ENCODE measurements at places on chromosomes 13 and 19. TPM values are rescaled to one million over a fixed set of nuclear protein-coding genes. Genes with fewer than 3 reads are reported as not detected.

The NLRP11 gene
- total RNA-seq: not detected

The RAB11B gene
- total RNA-seq: 55.7 TPM

The LHB gene
- total RNA-seq: not detected

The PGLYRP2 gene
- not detected for total RNA-seq

The IRGC gene
- total RNA-seq: not detected

The TRPC4 gene
- total RNA-seq: 0.06 TPM

The KRTDAP gene
- not detected for total RNA-seq

The SHISA7 gene
- not detected for total RNA-seq

The TEX29 gene
- total RNA-seq: 0.44 TPM

The F2RL3 gene
- 7.0 TPM for total RNA-seq

The SPIB gene
- total RNA-seq: not detected

The LILRA1 gene
- not detected for total RNA-seq

The CYP2A6 gene
- total RNA-seq: not detected

The GARIN5A gene
- total RNA-seq: not detected

The NLRP9 gene
- total RNA-seq: not detected

The ZNF865 gene
- total RNA-seq: 0.97 TPM

The NCCRP1 gene
- total RNA-seq: not detected

The SBNO2 gene
- total RNA-seq: 60.5 TPM

The SLITRK1 gene
- not detected for total RNA-seq

The SIGLEC11 gene
- total RNA-seq: not detected

The SERTAD3 gene
- 19.4 TPM for total RNA-seq

The TMPRSS9 gene
- not detected for total RNA-seq

The KLK12 gene
- not detected for total RNA-seq

The MCEMP1 gene
- total RNA-seq: not detected

The CNFN gene
- total RNA-seq: not detected

The CEACAM1 gene
- 41.8 TPM for total RNA-seq

The PRODH2 gene
- total RNA-seq: not detected

The APOC1 gene
- total RNA-seq: 1.5 TPM

The COPE gene
- total RNA-seq: 155 TPM

The ATXN8OS gene
- total RNA-seq: not detected

The IL17D gene
- total RNA-seq: 4.0 TPM

The LGI4 gene
- not detected for total RNA-seq

The ICAM4 gene
- total RNA-seq: 1.1 TPM

The SIGLECL1 gene
- total RNA-seq: not detected

The HPN gene
- not detected for total RNA-seq

The FLT1 gene
- 63.8 TPM for total RNA-seq

The SERP2 gene
- total RNA-seq: not detected

The ERICH6B gene
- not detected for total RNA-seq
